ENCODE measurements at places on chromosomes 2 and 18. TPM values are rescaled to one million over a fixed set of nuclear protein-coding genes. Genes with fewer than 3 reads are reported as not detected.
A peak's percentile ranks its signal among the peaks of the same experiment; 100 is the strongest.

The NDUFAF7 gene
- 25.2 TPM for total RNA-seq

The LINC00305 gene
- total RNA-seq = not detected

GRCh38 chr2:128425731-128426620, 107.3 kb upstream of the HS6ST1 start:
- no peak for DNase-seq

DNA sequence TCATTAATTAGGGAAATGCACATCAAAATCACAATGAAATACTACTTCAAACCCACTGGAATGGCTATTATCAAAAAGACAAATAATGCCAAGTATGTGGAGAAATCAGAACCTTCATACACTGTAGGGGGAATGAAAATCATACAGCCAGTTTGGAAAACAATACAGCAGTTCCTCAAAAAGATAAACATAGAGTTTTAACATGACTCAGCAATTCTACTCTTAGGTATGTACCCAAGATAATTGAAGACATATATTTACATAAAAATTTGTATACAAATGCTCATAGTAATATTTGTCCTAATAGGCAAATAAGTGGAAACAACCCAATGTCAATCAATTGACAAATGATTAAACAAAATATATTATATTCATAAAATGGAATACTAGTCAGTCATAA, 45.4 kb upstream of the SATB2 start:
- DNase-seq = no peak

DNA sequence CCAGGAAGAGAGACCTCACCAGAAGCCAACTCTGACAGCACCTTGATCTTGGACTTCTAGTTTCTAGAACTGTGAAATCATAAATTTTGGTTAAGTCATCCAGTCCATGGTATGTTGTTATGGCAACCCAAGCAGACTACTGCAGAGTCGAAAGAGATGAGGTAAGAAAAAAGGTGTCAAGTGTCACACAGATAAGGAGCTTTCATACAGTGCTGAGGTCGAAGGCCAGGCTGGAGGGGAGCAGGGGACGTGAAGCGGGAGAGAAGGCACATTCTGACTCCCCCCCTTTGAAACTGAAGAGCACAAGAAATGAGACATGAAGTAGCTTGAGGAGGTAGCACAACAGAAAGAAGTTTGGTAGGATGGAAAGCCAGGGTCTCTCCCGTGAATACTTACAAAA, 110.4 kb downstream of the ALK start:
- no peak for DNase-seq

The KIAA2012 gene
- 0.16 TPM for total RNA-seq

- DNase-seq = no peak
Measured at GRCh38 chr2:119049968-119050704, 108.1 kb downstream of the MARCO start.

- DNase-seq = peak; percentile 69
Measured at GRCh38 chr2:43032213-43033015, 194.0 kb downstream of the ZFP36L2 start.

DNA sequence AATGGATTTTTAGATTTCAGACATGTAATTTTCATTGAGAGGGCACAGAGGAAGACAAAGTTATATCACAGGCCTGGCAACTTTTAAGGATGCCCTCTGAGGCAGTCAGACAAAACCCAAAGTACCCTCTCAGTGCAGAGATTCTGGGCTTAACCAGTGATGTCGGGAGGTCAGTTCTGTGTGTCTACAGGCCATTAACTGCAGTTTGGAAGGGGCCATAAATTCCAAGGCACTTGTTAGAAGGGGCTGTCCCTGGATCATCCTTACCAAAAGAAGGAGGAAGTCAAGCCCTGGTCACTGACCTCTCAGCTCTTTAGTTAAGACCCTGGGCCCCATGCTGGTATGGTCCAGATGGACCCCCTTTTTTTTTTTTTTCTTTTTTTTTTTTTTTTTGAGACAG, 60.7 kb downstream of the LRRFIP1 start:
- no peak for DNase-seq

DNA sequence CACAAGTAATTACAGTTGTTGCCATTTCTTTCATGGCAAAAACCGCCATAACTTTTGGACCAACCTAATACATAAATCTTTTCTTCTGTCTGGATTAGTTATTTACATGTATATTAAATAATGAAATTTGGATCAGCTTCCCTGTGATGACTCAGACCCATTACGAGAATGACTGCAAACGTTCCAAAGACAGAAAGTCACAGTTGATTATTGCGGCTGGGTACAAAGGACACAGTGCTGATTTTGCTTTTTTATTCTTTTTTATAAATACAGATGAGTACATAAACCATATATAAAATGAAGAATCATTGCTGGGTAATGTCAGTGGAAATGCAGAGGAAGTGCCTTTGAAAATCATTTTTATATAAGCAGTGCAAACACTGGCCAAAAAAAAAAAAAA, 126.2 kb downstream of the TWIST2 start:
- no peak for DNase-seq

- DNase-seq = no peak
Measured at GRCh38 chr2:183070942-183071844, 7.4 kb upstream of the DUSP19 start.

- DNase-seq = no peak
Measured at GRCh38 chr18:21391074-21391673, 149.1 kb downstream of the GREB1L start.

The KCNJ13 gene
- total RNA-seq = 0.63 TPM

- DNase-seq = no peak
Measured at GRCh38 chr18:5490753-5491480, 52.9 kb downstream of the EPB41L3 start.

GRCh38 chr2:203886661-203887151, 19.1 kb downstream of the CTLA4 start:
- no peak for DNase-seq

GRCh38 chr2:99607861-99608491, 118.2 kb upstream of the REV1 start:
- no peak for DNase-seq

GRCh38 chr2:187567126-187567525, 12.9 kb upstream of the TFPI start:
- no peak for DNase-seq

GRCh38 chr2:187994464-187995331, 297.0 kb upstream of the GULP1 start:
- no peak for DNase-seq

The DSG4 gene
- 0.26 TPM for total RNA-seq

The SPATA3 gene
- total RNA-seq = not detected

- no peak for DNase-seq
Measured at GRCh38 chr2:142866426-142866825, 11.0 kb upstream of the KYNU start.

DNA sequence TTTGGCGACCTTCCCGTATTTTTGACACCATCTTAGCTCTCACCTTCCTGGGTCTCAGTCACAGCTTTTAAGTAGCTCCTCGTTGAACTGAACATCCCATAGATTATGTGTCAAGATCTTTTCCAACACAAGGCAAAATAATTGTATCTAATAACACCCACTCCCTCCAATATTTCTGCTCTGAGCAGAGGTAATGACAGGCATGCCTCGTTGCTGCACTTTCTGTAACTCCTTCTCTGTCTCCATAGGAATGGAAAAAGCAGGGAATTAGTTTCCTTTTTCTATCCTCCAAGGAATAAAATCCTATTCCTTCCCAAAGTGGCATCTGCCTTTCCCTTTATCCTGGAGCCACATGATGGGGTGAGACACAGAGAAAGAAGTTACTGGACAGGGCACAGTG, 174.0 kb upstream of the CDH20 start:
- DNase-seq = no peak

The OSGEPL1 gene
- total RNA-seq = 20.4 TPM
